ENCODE measurements at places on chromosomes 5 and 9.
A peak's percentile ranks its signal among the peaks of the same experiment; 100 is the strongest.

DNA sequence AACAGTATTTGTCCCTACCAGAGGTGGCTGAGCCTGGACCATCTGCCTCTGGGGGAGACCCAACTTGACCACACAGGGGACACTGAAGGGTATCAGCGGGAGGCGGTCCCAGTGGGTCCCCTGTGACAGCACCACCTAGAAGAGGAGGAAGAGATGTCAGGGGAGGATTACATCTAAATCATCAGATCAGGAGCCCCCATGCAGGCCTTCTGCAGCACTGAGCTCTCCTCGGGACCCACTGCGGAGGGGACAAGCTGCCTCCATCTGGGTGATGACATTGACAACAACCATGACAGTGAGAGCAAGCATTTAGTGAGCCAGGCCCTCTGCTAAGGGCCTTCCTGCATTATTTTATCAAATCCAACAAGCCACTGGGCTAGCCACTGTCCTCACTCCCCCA lies 12.3 kb downstream of the ORM2 start:
- no peak for DNase-seq

DNA sequence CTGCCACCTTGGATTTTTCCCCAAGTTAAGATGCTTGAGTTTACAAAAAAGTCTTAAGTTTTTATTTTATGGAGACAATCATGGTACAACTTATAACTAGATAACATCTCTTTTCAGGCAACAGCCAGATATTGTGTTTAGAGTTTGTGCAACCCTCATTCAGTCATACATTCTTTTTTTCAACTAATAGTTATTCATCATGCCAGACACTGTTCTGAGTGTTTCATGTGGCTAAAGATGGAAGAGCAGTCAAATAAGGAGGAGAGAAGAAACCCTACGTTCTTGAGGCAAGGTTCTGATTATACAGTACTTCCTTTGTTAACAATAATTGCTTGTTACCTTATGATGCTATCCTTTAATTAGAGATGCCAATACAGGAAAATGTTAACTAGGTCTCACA lies 42.1 kb upstream of the ZNF462 start:
- DNase-seq = no peak

GRCh38 chr9:69058101-69058500 lies 22.5 kb downstream of the FXN start:
- no peak for DNase-seq

DNA sequence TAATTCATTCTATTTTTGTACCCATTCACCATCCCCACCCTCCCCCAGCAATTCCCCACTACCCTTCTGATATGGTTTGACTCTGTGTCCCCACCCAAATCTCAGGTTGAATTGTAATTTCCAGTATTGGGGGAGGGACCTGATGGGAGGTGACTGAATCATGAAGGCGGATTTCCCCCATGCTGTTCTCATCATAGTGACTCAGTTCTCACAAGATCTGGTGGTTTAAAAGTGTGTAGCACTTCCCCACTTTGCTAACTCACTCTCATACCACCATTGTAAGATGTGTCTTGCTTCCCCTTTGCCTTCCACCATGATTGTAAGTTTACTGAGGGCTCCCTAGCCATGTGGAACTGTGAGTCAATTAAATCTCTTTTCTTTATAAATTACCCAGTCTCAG lies 25.9 kb upstream of the TESK1 start:
- DNase-seq = no peak

DNA sequence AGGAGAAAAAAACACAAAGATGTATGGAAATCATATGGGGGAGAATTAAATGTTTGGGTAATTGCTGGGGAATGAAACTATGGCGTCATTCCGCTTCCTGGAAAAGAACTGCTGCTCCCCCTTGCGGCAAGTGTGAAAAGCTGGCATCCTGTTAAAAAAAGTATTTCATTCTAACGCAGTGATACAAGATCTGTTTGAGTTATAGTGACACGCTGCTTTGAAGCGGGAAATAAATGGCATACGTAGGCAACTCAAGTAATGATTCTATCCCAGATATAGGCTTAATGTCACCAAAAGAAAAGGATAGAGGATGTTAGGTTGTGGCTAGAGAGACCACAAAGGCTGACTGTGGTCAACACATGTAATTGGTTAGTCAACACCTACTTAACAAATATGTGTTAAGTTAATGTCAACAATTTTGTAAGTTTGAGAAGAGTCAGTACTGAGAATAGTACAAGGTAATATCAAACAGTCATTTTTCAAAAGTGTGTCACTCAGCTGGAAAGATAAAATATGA lies 70.2 kb upstream of the ALDH1A1 start:
- DNase-seq = peak; percentile 0

DNA sequence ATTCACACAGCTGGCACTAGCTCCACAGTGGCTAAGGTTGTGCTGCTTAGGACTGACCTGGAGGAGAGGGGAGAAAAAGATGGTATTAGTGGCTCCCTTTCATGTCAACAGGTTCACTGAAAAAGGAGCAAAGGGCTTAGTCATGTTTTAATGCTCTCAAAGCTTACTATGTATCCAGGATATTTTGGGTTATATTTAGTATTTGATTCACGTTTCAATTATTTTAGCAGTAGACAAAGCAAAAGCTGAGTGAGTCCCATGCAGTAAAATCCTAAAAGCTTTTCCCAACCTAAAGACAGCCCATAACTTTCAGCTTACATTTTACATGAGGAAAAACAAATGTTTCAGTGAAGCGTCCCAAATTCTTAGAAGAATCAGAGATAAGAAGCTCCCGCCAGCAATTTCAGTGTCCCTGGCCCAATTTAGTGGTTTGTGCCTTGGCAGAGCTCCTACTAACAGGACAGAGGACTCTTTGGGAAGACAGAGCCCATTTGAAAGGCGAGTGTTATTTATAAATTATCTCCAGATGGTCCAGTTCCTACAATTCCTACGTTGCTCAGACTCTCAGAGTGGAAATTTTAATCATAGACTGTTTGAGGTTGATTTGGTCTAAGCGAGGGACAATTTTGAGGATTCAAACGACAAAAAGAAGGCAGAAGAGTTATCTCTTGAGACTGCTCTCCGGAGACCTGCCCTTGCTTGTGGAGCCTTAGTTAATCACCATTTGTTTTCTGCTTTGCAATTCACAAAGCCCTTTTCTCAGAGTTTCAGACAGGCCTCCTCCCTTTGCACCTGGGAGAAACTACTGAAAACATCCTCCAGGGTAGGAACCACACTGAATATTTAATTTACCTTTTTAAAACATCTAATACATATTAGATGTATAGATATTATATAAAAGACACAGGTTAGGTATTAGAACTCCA lies 225.0 kb upstream of the ANKRD55 start:
- no peak for DNase-seq

- DNase-seq = no peak
These were observed 1944.2 kb upstream of the NUDT12 start for GRCh38 chr5:105506692-105507277.

DNA sequence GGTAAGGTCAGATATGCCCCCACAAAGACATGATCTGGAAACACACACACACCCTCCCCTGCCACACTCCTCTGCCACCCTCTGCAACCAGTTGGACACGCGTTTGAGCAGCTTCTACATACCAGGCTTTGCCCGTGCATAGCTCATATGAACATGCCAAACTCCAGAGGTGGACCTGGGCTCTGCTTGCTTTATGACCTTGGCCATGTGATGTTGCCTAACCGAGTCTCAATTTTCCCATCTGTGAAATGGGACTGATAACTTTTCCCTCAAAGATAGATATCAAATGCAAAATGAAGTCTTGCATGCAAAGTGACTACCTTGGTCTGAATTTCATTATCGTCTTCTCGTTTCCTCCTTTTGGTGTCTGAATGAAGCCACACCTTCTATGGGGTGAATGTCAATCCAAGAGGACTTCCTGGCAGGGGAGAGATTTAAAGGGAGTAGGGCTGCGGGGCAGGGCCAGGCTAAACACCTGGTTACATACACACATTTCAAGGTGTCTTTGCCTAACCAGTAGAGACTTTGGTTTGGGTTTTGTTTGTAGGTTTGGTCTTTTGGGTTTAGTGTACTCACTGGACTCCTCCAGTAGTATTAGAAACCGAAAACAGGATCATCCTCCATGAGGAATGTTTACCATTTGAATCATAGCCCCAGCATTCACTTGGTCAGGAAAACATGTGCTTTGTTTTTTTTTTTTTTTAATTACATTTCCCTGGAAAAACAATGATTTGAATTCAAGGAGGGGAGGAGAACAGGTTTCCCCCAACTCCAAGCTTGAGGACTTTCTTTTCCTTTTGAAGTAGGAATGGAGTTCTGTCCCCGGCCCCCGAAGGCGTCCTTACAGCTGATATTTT lies 63.2 kb downstream of the COL27A1 start:
- no peak for DNase-seq

- DNase-seq = no peak
These were observed 292.6 kb upstream of the DAB2 start for GRCh38 chr5:39717176-39717897.

- DNase-seq = no peak
These were observed 51.3 kb downstream of the TMEM167A start for GRCh38 chr5:83025690-83026478.

- no peak for DNase-seq
These were observed 35.7 kb downstream of the ANGPTL2 start for GRCh38 chr9:127086771-127087170.

- DNase-seq = no peak
These were observed 54.9 kb downstream of the MTX3 start for GRCh38 chr5:79936002-79936645.

DNA sequence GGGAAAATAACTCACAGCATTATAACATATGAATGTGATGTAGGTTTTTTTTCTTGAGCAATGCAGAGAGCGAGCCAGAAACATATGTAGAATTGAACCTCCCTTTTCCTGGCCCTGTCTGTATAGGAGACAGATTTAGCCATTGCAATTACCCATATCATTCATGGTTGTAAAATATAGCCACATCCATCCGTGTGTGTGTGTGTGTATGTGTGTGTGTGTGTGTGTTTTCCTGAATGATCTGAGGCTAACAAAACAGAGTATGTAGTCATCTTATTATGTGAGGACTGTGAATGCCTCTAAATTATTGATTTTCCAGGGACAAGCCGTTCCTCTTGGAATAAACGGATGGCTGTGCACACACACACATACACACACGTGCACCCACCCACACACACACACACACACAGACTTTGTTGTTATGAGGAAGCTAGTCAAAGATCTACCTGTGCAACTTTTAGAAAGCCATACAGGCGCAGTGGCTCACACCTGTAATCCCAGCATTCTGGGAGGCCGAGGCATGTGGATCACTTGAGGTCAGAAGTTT lies 11.7 kb upstream of the DENND1A start:
- DNase-seq = no peak

DNA sequence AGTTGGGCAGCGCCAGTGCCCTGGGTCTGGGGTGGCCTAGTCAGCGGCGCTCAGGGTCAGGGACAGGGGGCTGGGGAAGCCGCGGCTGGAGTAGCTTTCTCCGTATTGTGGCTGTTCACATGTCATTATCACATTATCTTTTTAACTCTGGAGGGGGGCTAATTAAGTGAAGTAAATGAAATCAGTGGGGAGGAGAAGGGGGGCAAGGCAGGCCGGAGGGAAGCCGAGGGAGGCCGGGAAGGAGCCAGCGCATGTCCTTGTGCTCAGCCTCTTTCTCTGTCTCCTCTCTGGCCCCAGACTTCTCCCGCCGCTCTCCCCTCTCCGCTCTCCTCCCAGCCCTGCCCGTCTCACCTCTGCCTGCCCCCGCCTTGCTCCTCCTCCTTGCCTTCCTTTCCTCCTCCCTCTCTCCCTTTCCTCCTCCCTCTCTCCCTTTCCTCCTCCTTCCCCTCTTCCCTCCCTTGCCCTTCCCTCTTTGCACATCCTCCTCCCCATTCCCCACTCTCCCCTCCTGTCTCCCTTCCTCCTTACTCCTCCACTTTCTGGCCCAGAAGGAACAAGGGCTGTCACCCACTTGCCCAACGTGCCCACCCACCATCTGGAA lies 38.7 kb downstream of the ASS1 start:
- DNase-seq = no peak

DNA sequence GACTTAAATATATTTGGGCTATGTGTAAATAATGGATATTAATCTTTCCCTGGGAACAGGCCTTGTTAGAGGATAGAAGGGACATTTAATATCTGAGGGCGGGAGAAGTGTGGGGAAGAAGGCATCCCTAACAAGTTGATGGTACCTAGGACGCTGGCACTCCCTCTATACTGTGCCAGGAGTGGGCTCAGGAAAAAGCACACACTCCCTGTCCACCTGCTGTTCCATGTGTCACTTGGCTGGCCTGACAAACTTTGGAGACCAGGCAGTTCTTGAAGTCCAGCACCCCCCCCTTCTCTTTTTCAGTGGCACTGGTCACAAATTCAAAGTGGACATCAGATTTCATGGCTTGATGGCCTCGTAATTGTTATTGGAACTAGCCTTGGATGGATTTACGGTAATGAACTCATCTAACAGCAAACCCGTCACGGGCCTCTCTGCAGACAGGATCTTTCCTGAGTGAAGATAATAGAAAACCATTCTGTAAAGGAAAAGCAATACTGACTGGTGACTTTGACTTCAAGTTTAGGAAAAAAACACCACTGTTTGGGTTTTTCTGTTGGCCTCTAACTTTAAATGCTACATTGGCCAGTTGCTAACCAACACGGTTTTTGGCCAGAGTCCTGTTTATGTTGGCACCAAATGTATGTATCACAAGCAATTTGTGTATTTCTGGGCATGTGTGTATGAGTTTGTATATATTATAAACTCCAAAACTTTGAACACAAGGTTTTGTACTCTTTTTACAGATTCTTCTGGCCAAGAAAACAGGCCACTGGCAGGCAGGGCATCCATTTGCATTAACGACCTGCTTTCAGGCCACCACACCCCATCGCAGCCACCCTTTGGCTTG lies 552.6 kb downstream of the CCDC171 start:
- DNase-seq = no peak

- DNase-seq = no peak
These were observed 97.4 kb upstream of the ITGA1 start for GRCh38 chr5:52690236-52690768.

- DNase-seq = no peak
These were observed 90.8 kb downstream of the MACROH2A1 start for GRCh38 chr5:135308245-135308644.

GRCh38 chr5:61000887-61001286 lies 55.9 kb downstream of the NDUFAF2 start:
- DNase-seq = no peak

All from stimulated activated CD4-positive, alpha-beta T cell treated with anti-CD3 and anti-CD28 coated beads, TNF-alpha, amount 100 ng/mL, for 4 hours (primary cell).